ENCODE measurements at places on chromosomes 16 and 17.
A peak's percentile ranks its signal among the peaks of the same experiment; 100 is the strongest.

GRCh38 chr17:8894673-8895578 lies 27.5 kb upstream of the PIK3R6 start:
- peak; percentile 34 for DNase-seq

- no peak for DNase-seq
Observed at GRCh38 chr17:9095390-9095789, 74.1 kb downstream of the NTN1 start.

DNA sequence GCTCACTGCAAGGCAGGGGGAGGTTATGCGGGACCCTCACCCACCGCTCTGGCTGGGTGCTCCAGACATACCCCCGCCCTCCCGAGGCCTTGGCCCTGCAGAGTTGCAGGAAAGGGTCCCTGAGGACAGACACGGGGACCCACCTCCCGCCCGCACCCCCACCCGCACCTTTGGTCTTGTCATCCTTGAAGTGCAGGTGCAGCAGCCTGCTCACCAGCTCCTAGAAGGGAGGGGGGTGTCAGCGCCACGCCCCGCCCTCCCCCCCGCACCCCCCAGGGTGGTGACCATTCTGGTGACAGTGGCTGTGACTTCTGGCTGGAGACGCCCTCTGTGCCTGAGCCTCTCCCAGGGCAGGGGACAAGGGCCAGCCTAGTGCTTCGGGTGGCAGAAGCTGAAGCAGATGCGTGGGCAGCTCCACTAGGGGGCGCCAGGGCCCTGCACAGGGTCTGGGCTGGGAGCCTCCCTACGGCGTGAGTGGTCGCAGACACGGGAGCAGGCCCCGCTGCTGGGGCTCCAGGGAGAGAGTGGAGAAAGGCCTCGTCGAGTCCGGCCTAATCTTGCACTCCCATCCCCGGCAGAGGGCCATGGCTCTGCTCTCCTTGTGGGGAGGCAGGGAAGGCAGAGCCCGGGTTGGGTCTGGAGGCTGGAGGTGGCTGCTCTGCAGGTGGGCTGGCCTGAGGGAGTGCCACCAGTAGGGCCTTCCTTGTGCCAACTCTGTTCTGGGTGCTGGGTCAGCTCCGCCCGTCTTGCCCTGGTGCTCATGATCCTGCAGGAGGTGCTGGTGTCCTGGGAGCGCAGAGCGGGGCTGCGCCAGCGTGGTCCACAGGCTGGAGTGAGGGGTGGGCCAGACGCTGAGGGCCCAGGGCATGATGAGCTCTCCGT lies 2.7 kb downstream of the CENPX start:
- DNase-seq: peak; percentile 40

- DNase-seq: no peak
Observed at GRCh38 chr17:43578699-43579565, 32.8 kb upstream of the ETV4 start.

DNA sequence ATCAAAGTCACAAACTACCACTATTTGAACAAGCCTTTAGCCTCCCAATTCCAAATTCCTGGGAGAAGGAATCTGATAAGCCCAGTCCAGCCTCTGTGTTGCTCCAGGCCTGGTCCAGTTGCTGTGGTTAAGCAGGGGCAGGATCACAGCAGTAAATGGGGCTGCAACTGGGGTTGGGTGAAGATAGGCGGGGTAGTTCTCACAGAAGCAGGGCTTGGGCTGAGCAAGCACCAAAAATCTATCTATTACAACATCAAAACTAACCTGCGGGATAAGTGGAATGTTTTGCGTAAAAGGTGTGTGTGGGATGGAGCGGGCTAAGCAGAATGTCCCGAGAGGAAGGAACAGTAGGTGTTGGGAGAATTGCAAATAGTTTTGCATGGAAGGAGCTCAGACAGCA lies 23.0 kb upstream of the RNF135 start:
- DNase-seq: no peak

GRCh38 chr17:64081802-64082799 lies 47.8 kb downstream of the ERN1 start:
- no peak for DNase-seq

Measured in central memory CD8-positive, alpha-beta T cell (primary cell).